Panc1 (cell line): ENCODE measurements at places on chromosomes 6 and 20. TPM values are rescaled to one million over a fixed set of nuclear protein-coding genes. Genes with fewer than 3 reads are reported as not detected.

STK38 gene
- 44.7 TPM for total RNA-seq

NRN1 gene
- 0.18 TPM for total RNA-seq

CRISP2 gene
- total RNA-seq: not detected

SAMD5 gene
- total RNA-seq: 0.23 TPM

EPB41L2 gene
- total RNA-seq: 199 TPM

C20orf202 gene
- total RNA-seq: not detected

OPRM1 gene
- not detected for total RNA-seq

DNA sequence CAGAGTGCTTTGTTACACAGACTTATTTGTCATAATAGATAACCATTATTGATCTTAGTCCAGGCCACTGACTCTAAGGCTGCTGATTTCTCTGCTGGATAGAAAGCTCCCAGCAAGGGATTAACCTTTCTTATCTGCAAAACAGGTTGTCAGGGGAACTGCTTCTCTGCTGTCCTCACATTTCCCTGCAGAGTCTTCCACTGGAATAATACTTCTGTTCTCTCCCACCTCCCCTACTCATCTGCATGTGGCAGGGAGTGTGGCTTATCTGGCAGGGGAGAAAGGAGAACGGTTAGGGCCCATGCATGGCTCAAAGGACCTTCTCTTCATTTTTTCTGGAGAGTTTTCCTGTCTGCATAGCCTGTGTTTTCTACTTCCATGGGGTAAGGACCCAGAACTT, 86.2 kb downstream of the LAMP5 start:
- no peaks in the 10 kb centered on the region for H3K4me1 ChIP-seq
- no peaks in the 10 kb centered on the region for H3K36me3 ChIP-seq
- no peak for DNase-seq
- no peaks in the 10 kb centered on the region for H3K27me3 ChIP-seq

DNA sequence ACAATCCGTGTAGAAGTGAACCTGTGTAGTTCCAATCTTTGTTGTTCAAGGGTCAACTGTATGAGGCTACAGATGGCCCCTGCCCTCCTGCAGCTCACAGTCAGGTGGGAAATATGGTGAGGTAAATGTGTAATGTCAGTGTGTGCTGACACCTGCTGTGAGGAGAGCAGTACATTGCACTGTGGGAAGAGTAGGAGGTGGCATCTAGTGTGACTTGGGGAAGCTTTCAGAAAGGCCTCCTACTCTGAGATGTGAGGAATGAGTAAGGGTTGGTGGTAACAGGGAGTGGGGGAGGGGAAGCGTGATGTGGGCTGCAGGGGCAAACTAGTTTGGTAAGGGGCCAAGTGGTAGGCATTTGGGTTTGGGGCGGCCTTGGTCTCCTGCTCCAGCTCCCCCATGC, 188.8 kb downstream of the FARS2 start:
- no peak for DNase-seq
- no peak overlapping the region for H3K27ac ChIP-seq
- no peaks in the 10 kb centered on the region for H3K4me1 ChIP-seq
- no peaks in the 10 kb centered on the region for H3K27me3 ChIP-seq
- no peak overlapping the region for H3K4me3 ChIP-seq

GRCh38 chr6:45415788-45416518, 38.2 kb upstream of the SUPT3H start:
- no peaks in the 10 kb centered on the region for H3K27me3 ChIP-seq
- H3K4me3 ChIP-seq: no peak overlapping the region
- no peak for DNase-seq
- H3K36me3 ChIP-seq: no peaks in the 10 kb centered on the region
- peaks cover 10% of the 10 kb centered on the region for H3K4me1 ChIP-seq
- no peak overlapping the region for H3K27ac ChIP-seq

- DNase-seq: no peak
- no peaks in the 10 kb centered on the region; the same call in 1 of the 2 replicates for H3K4me1 ChIP-seq
- no peak overlapping the region for H3K27ac ChIP-seq
- H3K4me3 ChIP-seq: no peak overlapping the region
- no peaks in the 10 kb centered on the region for H3K36me3 ChIP-seq
Measured at GRCh38 chr20:36344517-36345132, 38.5 kb downstream of the DLGAP4 start.

DNA sequence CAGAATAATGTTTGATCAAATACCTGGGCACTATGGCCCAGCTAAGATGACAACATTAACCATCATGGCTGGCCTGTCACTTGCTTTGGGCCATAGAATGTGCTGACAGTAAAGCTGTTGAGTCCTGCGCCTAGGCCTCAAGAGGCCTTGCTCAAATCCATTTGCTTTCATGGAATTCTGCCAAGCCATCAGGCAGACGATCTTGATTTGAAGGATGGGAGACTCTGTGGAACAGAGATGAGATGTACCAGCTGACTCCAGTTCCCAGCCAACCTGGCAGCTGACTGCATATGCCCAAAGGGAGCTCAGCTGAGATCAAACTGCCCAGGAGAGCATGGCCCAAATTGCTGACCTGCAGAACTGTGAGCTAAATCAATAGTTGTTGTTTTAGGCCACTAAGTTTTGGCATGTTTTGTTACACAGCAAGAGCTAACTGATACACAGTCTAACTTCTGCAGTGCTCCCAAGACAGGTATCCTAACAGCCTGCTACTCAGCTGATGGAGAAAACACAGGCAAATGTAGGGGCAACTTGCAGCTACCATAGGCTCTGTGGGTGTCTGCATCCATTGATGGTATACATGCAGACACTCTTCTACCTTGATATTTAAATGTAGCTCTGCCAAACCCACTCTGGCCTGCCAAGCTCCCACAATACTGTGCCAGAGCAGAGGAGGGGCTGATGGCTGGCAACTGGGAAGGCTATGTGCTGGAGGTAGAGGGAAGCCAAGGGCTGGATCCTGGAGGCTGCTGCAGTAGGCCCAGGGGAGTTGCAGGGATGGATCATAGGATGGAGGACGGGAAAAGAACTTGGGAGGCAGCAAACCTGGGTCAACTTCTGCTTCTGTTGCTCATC, 55.2 kb upstream of the RNF24 start:
- no peaks in the 10 kb centered on the region; the same call in 1 of the 2 replicates for H3K4me1 ChIP-seq
- H3K27me3 ChIP-seq: no peaks in the 10 kb centered on the region
- H3K36me3 ChIP-seq: no peaks in the 10 kb centered on the region
